ENCODE measurements at places on chromosomes 1 and 21. TPM values are rescaled to one million over a fixed set of nuclear protein-coding genes. Genes with fewer than 3 reads are reported as not detected.

GRCh38 chr21:27202301-27202700, 235.4 kb upstream of the ADAMTS5 start:
- no peak for DNase-seq

DNA sequence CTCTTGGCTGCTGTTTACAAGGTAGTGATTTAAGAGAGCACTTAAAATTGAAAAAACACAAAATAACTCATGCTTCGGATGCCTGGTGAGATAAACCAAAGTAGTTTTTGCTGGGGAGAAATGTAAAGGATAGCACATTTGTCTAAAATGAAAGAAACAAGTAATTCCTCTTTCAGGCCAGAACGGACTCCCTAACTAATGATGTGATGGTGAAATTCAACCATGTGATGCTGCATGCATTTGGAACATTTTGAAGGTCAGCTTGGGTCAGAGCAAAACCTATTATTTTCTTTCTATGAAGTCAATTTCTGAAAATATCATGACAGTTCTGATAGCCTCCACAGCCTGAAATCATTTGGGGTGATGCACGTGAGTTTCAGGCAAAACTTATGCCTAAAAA, 27.6 kb downstream of the NMNAT2 start:
- DNase-seq = no peak

- no peak for DNase-seq
Measured at GRCh38 chr1:213658457-213658856, 329.3 kb upstream of the PROX1 start.

DNA sequence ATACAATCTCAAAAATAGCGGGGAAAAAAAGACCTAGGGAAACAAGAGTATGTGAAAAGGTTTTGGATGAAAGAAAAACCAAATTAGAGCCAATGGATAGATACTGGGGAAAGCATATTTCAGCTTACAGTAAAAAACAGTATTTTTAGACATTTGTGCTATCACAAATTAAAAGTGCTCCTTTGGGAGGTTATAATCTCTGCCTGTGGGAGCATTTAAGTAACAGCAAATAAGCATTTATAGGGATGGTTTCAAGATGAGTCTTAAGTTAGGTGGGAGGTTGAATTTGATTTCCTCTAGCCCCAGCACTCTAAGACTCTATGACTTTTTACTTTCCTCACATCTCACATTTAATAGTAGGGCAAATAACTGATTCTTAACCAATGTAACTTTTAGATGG, 79.6 kb upstream of the SLFNL1 start:
- DNase-seq = no peak

GRCh38 chr1:29245876-29246275, 9.6 kb downstream of the PTPRU start:
- no peak for DNase-seq

GRCh38 chr1:58710190-58711085, 10.6 kb upstream of the MYSM1 start:
- DNase-seq = no peak

DNA sequence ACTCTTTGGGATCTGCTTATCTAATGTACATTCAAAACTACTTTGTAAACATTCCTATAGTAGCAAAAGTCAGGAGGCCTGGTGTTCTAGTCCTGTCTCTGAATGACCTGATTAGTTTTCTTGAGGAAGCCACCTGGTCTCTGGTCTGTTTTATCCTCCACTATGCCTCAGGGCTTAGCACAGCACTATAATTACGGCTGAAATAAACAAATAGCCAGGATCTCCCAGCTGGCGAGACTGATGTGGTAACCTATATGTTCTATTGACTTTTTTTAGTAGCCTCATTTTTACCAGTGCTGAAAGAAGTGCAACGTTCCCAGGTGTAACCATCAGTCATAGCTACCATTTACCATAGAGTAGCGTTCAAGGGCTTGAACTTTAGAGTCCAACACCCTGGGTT, 24.2 kb upstream of the RPL11 start:
- no peak for DNase-seq

DNA sequence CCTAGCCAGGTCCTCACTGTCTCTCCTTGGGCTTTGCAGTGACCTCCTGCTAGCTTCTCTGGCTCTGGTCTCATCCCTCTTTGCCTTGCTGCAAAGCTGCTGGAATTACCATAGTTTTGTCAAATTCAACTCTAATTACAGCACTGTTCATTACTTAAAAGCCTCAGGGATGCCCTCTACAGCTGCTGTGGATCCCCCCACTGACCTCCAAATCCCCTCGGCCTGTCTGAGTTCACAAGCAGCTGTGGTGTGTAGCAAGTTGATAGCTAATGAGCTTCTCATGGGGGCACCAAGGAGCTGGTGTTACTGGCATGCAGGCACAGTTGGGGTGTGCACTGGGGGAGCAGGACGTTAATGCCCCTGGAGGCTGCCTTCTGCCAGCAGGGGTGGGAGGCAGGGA, 24.8 kb downstream of the NIPAL3 start:
- DNase-seq = no peak

- no peak for DNase-seq
Measured at GRCh38 chr1:183719289-183719688, 66.2 kb upstream of the APOBEC4 start.

DNA sequence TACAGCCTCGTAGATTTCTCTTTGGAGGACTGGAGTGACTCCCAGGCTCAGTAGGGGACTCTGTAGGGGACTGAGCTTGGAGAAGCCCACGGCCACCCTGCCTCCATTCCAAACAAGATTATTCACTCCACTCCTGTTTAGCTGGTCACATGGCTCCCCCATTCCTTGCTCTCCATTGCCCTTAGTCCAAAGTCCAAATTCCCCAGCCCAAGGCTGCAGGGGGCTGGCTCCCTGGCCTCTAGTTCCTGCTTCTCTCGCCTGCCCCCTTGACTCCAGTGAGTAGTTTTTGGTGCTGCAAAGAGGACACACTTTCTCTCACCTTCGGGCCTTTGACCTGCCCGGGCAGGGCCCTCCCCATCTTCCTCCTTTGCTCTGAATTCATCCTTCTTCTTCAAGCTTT, 403.3 kb downstream of the KIF26B start:
- no peak for DNase-seq

GRCh38 chr1:201885531-201886075, 3.1 kb upstream of the SHISA4 start:
- DNase-seq = peak; percentile 35

GRCh38 chr21:33121715-33122475, 52.0 kb downstream of the OLIG1 start:
- DNase-seq = no peak

DNA sequence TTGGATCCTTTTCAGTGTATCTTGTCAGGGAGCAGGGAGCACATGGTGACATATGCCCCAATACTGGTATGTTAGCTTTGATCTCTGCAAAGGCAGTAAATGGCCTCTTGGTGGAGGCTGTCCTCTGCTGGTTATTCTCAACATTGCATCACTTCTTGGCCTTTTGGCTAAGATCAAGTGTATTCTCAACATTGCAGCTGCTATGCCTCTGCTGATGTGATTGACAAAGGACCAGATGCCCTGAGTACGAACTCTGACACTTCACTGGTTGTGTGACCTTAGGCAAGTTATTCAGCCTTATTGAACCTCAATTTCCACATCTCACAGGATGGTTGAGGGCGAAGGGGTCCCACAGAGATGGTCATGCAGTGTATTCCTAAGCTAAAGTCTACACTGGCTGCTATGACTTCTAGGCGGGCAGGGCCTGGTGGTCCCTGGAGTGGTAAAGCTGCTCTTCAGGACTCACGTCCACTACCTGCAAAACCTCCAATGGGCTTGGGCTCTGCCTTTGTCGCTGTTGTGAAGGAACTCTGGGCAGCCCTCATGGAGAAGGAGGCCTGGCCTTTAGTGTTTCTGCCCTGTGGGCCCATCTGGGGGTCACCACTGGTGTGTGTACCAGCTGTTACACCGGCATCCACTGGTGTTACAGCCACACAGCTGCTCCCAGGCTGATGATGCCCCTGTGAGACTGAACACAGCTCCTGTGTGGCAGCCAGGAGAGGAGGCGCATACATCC, 64.8 kb downstream of the DNTTIP2 start:
- no peak for DNase-seq

GRCh38 chr21:38740090-38740489, 65.6 kb upstream of the ETS2 start:
- DNase-seq = no peak

- peak; percentile 57 for DNase-seq
Measured at GRCh38 chr21:36104317-36105300, 30.3 kb upstream of the CBR3 start.

DNA sequence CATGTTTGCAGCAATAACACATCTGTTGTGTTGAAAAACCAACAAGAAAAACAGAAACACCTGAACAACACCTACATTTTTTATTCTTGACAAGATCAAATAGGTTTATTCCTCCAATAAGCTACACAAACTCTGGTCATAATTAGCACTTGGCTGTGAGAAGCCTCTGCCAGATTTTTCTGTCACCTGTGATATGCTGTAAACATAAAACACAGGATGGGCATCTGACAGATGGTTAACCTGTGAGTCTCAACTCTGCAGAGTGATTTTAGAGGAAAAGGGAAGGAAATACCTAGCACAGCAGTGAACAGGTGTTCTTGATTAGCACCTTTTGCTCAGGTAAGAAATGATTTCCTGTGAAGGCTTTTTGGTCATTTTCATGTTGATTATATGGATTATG, 175.4 kb upstream of the COA6 start:
- no peak for DNase-seq

DNA sequence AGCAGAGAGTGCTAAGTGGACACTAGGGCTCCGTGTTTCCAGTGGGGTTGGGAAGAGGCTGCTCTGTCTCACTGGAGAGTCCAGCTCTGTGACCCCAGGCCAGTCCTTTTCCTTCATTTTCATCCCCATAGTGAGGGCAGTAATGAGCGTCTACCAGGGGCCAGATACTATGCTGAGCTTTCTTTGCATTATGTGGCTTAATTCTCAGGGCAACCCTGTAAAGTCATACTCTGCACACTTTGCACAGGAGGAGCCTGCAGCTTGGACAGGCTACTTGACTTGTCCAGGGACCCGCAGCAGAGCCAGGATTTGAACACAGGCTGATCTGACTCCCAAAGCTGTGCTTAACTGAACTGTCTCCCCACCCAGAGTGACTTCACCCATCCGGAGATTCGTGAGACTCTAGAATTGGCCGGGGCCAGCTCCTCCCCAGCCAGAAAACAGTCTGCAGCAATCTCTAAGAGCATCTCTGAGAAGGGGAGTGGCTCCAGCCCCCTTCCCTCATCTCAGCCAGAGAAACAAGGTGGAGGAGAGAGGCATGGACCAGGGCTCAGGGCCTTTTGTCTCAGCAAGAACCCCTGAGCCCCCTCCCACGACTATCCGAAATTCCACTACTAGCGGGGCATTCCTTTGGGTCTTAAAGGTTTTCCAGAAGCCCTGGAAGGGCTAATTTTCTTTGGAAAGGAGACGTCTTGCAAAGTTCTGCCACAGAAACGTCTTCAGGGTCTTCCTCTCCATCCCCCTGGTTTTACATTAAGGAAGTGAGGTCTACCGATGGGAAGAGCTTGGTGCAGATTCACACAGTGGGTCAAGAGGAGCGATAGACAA, 866 bp upstream of the FNDC5 start:
- DNase-seq = no peak

GRCh38 chr1:55560266-55560665, 345.1 kb upstream of the USP24 start:
- no peak for DNase-seq

GRCh38 chr1:234782791-234783190, 172.8 kb upstream of the IRF2BP2 start:
- DNase-seq = no peak

DNA sequence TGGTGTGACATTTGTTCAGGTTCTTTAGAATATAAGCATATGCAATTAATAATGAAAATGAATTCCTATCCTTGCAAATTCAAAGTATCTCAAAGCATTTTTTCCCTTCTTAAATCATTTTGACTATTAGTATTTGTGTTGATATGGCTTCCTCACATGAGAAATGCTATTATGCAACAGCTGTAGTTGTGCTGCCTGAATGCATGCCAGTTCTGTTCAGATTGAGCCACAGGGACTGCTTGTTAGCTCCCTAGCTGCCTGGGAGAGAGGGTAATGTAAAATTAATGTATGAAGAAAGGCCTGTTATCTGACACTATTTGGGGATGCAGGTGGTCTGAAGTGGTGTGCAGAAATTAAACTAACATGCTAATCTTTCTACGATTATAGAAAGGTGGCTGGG, 45.5 kb downstream of the CACHD1 start:
- peak; percentile 63 for DNase-seq

DNA sequence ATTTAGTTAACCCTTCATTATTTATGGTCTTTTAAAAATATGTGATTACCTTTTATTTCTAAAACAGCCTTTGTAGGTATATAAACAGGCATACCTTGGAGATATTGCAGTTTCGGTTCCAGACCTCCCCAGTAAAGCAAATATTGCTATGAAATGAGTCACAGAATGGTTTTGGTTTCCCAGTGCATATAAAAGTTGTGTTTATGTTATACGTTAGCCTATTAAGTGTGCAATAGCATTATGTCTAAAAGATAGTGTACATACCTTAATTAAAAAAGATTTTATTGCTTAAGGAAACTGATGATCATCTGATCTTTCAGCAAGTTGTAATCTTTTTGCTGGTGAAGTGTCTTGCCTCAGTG, 44.1 kb downstream of the XCL2 start:
- no peak for DNase-seq

DNA sequence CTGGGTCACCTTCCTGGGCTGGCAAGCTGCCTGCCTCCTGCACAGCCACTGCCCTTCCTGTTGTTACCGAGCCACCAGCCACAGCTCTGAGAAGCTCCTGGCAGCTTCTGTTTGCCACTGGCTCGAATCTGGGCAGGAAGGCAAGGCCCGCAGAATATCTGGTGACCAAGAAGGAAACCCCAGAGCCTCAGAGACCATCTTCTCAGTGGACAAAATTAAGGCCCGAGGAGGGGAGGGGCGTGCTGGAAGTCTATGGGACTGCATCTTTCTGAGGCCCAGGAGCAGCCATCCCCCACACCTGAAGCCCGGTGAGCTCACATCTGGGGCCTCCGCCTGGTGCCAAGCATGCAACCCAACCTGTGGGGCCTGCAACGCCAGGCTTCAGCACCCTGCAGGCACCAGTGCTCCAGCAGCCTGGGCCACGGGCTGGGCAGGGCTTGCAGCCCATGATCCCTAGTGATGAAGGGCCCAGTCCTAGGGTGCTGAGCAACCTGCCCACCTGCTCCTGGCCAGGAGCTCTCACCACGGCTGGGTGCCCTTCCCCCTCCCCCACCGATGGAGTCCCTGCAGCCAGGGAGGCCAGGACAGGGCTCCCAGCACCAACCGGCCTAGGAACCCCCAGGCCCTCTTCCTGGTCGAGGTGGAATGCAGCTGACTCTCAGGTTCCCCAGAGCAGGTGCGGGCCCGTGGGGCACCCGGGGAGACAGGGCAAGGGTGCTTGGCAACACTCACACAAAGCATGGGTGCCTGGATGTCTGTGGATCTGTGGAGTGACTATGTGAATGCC, 879 bp downstream of the CPTP start:
- DNase-seq = peak; percentile 65

- peak; percentile 28 for DNase-seq
Measured at GRCh38 chr1:5765483-5765882, 226.7 kb downstream of the NPHP4 start.

Gene TRABD2B
- total RNA-seq = 2.5 TPM

Gene NHLH2
- total RNA-seq = not detected

Gene CGN
- total RNA-seq = 166 TPM

Gene IGSF9
- total RNA-seq = 48.5 TPM

Gene ITLN2
- 62.0 TPM for total RNA-seq

Gene TMEM167B
- 11.3 TPM for total RNA-seq

Gene KCNA2
- 0.40 TPM for total RNA-seq

Gene TFF1
- 32.4 TPM for total RNA-seq

Gene TSPEAR
- total RNA-seq = 0.47 TPM

Gene CFHR1
- not detected for total RNA-seq

Gene EFNA1
- 164 TPM for total RNA-seq
